ENCODE measurements at places on chromosomes 11 and 22. TPM values are rescaled to one million over a fixed set of nuclear protein-coding genes. Genes with fewer than 3 reads are reported as not detected.

DNA sequence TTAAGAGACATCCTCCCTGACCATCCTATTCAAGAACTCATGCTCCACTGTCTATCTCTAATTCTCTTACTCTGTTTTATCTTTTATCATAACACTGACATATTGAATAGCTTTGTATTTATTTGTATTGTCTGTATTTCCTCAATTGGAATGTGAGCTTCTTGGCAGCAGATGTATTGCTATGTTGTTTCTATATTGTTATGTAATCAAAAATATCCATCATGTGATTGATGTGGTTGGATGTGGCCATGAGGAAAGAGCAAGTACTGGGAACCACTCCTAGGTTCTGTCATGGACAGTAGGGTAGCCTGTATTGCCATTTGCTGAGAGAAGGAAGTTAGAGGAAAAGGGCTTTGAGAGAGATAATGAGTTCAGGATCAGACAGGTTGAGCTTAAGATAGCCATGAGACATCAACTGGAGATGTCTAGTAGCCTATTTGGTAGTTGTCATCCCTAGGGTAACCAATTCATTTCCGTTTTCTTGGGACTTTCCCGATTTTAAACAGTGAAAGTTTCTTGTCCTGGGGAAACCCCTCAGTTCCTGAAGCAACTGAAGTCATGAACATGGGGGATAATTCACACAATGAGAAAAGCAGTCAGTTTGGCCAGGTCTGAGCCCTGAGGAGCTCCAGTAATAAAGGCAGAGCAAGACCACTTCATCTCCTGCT lies 404.5 kb downstream of the INSC start:
- H3K36me3 ChIP-seq = no peaks in the 10 kb centered on the region
- H3K4me3 ChIP-seq = no peak overlapping the region
- DNase-seq = no peak
- H3K4me1 ChIP-seq = no peaks in the 10 kb centered on the region
- no peaks in the 10 kb centered on the region for H3K27me3 ChIP-seq

GRCh38 chr11:65915821-65916251 lies 3.0 kb downstream of the C11orf68 start:
- H3K27me3 ChIP-seq = no peaks in the 10 kb centered on the region
- DNase-seq = peak; percentile 30
- H3K27ac ChIP-seq = no peak overlapping the region
- no peak overlapping the region for H3K4me3 ChIP-seq

GRCh38 chr22:44341431-44342346 lies 28.9 kb upstream of the SHISAL1 start:
- peaks cover 2% of the 10 kb centered on the region for H3K27me3 ChIP-seq
- H3K4me3 ChIP-seq = no peak overlapping the region
- H3K4me1 ChIP-seq = no peaks in the 10 kb centered on the region

DNA sequence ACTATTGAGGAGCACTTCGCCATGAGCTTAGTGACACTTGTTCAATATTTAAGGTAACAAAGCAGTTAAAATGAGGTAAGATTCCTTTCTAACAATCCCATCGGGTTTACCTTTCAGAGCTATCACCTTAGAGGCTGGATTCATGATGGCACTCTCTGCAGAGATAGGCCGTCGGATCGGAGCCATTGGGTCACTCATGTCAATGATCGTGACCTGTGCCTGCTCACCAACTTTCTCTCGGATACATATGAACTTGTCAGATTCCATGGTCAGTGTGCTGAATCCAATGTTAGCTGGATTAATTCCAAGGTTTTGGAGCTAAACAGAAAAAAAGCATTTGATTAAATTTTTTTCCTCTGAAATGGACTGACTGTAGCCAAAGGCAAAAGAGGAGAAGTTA lies 16.0 kb downstream of the CLTCL1 start:
- H3K4me1 ChIP-seq = no peaks in the 10 kb centered on the region
- DNase-seq = no peak
- no peaks in the 10 kb centered on the region for H3K27me3 ChIP-seq

DNA sequence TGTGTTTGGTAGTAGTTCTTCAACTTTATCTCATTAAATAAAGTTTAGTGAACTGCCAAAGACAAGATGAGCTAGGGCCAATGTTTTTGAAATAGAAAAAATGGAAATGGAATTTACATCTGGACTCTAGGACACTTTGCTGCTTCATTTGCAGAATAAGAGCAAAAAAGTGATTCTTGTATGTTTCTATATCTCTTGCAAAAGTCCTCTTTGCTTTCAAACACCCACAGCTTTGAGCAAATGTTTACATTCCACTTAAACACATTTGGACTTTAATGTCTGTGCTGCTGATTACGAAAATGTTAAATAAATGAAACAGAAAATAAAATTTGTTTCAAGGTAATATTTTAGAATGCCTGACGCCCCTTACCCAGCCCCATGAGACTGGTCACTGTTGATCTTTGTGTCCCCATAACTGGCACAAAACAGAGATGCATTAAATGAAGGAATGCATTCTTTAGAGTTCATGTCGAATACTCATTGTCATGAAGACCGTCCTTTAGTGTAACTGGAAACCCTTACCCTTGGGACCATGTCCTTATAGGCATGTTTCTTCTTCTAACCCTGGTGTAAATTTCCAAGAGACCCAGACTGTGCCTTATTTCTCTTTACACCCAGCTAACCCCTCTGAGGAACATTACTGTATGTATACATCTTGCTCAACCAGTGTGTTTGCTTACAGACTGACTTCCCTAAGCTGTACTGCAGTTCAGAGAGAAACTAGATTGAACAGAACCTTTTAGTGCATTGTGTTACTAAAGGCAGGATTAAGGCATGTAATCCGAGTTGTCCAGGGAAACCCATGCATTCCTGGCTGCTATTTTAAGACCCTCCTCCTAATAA lies 199.7 kb downstream of the NAV2 start:
- H3K4me3 ChIP-seq = no peak overlapping the region
- H3K36me3 ChIP-seq = no peaks in the 10 kb centered on the region
- peaks cover 6% of the 10 kb centered on the region for H3K27me3 ChIP-seq
- H3K4me1 ChIP-seq = no peaks in the 10 kb centered on the region
- no peak for DNase-seq

EXT2 gene
- 26.2 TPM for total RNA-seq

BRMS1 gene
- total RNA-seq = 25.3 TPM

DNA sequence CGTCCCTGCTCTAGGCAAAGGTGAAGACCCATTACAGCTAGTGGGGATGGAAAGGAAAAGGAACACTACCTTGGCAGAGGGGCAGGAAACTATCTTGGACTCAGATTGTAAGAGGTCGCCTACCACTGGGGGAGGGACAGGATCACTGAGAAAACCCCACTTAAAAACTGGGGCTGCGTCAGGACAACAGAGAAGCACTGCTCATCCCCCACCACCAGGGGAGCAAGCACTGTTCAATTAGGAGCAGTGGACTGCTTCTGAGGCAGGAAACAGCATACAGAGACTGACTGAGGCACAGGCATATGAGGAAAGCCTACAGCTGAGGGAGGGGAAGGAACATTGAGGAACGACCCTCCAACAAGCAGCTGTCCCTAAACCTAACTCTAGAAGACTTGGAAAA lies 20.8 kb upstream of the DLAT start:
- no peaks in the 10 kb centered on the region for H3K36me3 ChIP-seq
- no peak overlapping the region for H3K27ac ChIP-seq
- peak; percentile 14 for DNase-seq
- peaks cover 2% of the 10 kb centered on the region for H3K27me3 ChIP-seq
- no peak overlapping the region for H3K4me3 ChIP-seq

- H3K27ac ChIP-seq = no peak overlapping the region
- H3K27me3 ChIP-seq = no peaks in the 10 kb centered on the region
- no peak overlapping the region for H3K4me3 ChIP-seq
- peaks cover 1% of the 10 kb centered on the region for H3K36me3 ChIP-seq
Observed at GRCh38 chr11:99822846-99823565, 802.3 kb downstream of the CNTN5 start.

DNA sequence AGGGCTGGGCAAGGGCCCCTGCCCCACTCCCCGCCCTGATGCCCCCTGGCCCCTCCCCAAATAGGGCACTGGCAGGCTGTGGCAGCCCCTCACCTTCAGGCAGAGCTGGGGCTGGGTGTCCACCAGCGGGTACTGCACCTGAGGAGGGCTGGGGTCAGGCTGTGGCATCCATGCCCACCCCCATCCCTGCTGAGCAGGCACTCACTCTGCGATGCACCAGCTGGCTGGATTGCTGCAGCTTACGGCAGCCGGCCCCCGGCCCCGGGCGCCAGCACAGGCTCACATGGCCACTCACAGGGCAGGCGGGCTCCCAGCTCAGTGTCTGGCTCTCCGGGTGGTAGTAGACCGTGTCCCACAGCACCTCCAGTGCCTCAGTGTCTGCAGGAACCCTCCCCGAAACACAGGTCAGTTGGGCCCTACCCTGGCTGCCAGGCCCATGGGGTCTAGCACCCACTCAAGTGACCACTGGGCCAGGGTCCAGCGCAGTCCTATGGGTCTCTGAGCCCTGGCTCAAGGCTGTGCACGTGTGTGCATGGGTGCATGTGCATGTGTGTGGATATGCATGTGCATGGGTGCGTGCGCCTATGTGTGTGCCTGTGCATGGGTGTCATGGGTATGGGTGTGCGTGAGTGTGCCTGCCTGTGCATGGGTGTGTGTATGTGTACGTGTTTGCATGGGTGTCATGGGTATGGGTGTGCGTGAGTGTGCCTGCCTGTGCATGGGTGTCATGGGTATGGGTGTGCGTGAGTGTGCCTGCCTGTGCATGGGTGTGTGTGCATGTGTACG lies 14.4 kb downstream of the IL17REL start:
- H3K27ac ChIP-seq = no peak overlapping the region
- peaks cover 6% of the 10 kb centered on the region for H3K27me3 ChIP-seq
- H3K36me3 ChIP-seq = no peaks in the 10 kb centered on the region

- no peaks in the 10 kb centered on the region for H3K27me3 ChIP-seq
- no peak for DNase-seq
- H3K36me3 ChIP-seq = no peaks in the 10 kb centered on the region
- no peak overlapping the region for H3K4me3 ChIP-seq
Observed at GRCh38 chr22:32920032-32920628, 118.6 kb downstream of the TIMP3 start.

GRCh38 chr11:120925944-120926343 lies 98.0 kb upstream of the TBCEL start:
- no peaks in the 10 kb centered on the region for H3K27me3 ChIP-seq
- H3K27ac ChIP-seq = no peak overlapping the region

- H3K27ac ChIP-seq = no peak overlapping the region
- H3K36me3 ChIP-seq = no peaks in the 10 kb centered on the region
- peaks cover 14% of the 10 kb centered on the region for H3K27me3 ChIP-seq
- H3K4me1 ChIP-seq = no peaks in the 10 kb centered on the region
- no peak for DNase-seq
- H3K4me3 ChIP-seq = no peak overlapping the region
Observed at GRCh38 chr11:6894097-6894496, 1.8 kb upstream of the OR2D2 start.

- no peak overlapping the region for H3K4me3 ChIP-seq
- H3K27me3 ChIP-seq = peaks cover 6% of the 10 kb centered on the region
- no peak for DNase-seq
- no peak overlapping the region for H3K27ac ChIP-seq
- H3K4me1 ChIP-seq = no peaks in the 10 kb centered on the region
Observed at GRCh38 chr11:69566001-69566400, 75.0 kb upstream of the CCND1 start.

- peaks cover 8% of the 10 kb centered on the region for H3K4me1 ChIP-seq
- DNase-seq = no peak
- no peak overlapping the region for H3K4me3 ChIP-seq
- H3K27ac ChIP-seq = no peak overlapping the region
Observed at GRCh38 chr11:68584991-68585524, 99.3 kb upstream of the GAL start.

DNA sequence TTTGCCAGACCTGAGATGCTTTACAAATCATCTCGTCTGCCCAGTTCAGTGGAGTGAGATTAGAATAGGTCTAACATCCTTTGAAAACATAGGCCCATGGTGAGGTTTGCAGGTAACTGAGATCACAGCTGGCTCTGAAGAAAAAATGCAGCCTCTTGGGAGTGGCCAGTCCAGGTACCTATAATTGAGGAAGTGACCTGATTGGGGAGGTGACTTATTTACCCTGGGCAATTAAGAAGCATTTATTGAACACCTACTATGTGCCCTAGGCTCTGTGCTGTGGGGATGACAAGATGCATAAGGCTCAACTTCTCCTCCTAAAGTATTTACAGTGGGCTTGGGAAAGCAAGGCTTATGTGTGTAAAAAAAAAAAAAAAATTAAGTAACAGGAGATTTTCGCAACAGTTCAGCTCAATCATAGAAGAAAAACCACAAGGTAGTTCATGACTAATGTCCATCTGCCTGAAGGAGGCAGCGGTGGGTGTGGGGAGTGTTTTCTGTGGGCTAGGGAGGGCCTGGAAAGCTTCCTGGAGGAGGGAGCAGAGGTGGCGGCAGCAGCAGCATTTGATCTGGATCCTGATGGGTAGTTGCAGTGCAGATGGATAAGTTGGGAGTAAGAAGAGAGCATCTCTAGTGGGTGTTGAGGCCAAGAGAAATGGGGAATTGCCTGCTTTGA lies 16.1 kb downstream of the MICAL2 start:
- H3K4me3 ChIP-seq = no peak overlapping the region
- H3K4me1 ChIP-seq = peaks cover 54% of the 10 kb centered on the region
- DNase-seq = no peak
- no peaks in the 10 kb centered on the region for H3K27me3 ChIP-seq
- H3K27ac ChIP-seq = no peak overlapping the region

MS4A7 gene
- not detected for total RNA-seq

GRCh38 chr11:16382638-16383380 lies 26.5 kb upstream of the SOX6 start:
- H3K27ac ChIP-seq = no peak overlapping the region
- H3K27me3 ChIP-seq = no peaks in the 10 kb centered on the region
- H3K36me3 ChIP-seq = no peaks in the 10 kb centered on the region
- no peak overlapping the region for H3K4me3 ChIP-seq
- no peaks in the 10 kb centered on the region for H3K4me1 ChIP-seq

- no peak for DNase-seq
- H3K27me3 ChIP-seq = no peaks in the 10 kb centered on the region
- no peak overlapping the region for H3K27ac ChIP-seq
- no peak overlapping the region for H3K4me3 ChIP-seq
- H3K36me3 ChIP-seq = no peaks in the 10 kb centered on the region
Observed at GRCh38 chr11:15893080-15893492, 463.3 kb downstream of the SOX6 start.

- H3K27me3 ChIP-seq = peaks cover 25% of the 10 kb centered on the region
- peaks cover 25% of the 10 kb centered on the region for H3K4me1 ChIP-seq
- H3K27ac ChIP-seq = no peak overlapping the region
- peak; percentile 82 for DNase-seq
- no peaks in the 10 kb centered on the region for H3K36me3 ChIP-seq
Observed at GRCh38 chr11:2268729-2269600, 1.4 kb downstream of the ASCL2 start.

GRCh38 chr22:40281717-40282116 lies 64.6 kb upstream of the ADSL start:
- peaks cover 56% of the 10 kb centered on the region for H3K4me1 ChIP-seq
- DNase-seq = no peak
- peaks cover 17% of the 10 kb centered on the region for H3K36me3 ChIP-seq
- no peaks in the 10 kb centered on the region for H3K27me3 ChIP-seq
- H3K27ac ChIP-seq = no peak overlapping the region

DNA sequence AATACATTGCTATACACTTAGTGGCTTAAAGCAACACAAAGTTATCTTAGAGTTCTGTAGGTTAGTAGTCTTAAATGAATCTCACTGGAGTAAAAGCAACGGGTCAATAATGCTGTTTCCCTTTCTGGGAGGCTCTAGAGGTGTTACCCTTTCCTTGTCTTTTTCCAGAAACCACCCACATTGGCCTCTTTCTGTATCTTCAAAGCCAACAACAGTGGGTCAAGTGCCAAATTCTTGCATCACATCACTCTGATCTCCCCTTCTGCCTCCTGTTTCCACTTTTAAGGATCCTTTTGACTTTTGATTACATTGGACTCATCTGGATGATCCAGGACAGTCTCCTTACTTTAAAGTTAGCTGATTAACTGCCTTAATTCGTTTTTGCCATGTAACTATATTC lies 93.6 kb downstream of the DDX10 start:
- peaks cover 29% of the 10 kb centered on the region for H3K4me1 ChIP-seq
- no peak overlapping the region for H3K27ac ChIP-seq
- no peak for DNase-seq
